H1 (cell line): ENCODE measurements at places on chromosomes 11 and 22. TPM values are rescaled to one million over a fixed set of nuclear protein-coding genes. Genes with fewer than 3 reads are reported as not detected.

GRCh38 chr22:50308986-50309600, 1.6 kb upstream of the PLXNB2 start:
- no peak for DNase-seq

- no peak for DNase-seq
Measured at GRCh38 chr11:17932472-17932871, 80.4 kb downstream of the SERGEF start.

DNA sequence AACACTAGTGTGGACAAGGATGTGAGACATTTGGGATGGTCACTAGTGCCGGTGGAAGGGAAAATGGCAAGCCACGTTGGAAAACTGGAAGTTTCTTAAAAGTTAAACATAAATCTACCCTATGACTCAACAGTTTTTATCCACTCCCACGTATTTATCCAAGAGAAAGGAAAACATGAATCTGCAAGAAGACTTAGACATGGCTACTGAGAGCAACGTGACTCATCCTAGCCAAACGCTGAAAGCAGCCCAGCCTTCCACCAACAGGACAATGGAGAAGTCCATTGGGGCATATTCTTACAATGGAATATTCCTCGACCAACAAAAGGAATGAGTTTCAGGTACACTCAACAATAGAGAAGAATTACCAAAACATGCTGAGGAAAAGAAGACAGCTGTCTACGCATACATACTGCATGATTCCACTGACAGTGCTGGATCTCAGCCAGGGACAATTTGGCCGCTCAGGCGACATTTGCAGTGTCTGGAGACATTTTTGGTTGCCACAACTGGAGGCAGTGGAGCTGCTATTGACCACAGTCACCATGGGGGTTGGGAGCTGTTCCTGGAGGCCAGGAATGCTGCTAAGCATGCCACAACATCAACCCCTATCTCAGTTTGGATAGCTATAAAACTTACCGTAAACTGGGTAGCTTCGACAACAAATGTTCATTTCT, 21.2 kb downstream of the SYT13 start:
- DNase-seq: no peak

DNA sequence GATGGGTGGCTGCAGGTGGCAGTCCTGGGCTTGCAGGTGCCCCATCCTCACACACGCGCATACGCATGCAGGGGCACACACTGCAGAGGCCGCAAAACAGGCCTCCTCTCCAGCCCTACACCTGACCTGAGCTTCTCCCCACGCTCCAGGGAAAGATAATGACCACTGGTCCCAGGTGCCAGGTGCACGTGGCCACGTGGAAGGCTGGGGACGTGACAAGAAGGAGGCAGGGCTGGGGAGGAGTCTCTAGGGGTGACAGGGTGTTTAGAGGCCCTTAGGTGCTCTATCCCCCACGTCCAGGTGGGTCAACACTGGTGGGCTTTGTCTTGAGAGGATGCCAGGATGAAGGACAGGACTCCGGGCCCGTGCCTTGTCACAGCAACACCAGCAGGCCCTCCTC, 23.5 kb upstream of the CPT1A start:
- DNase-seq: no peak

GRCh38 chr22:50014655-50015401, 2.3 kb upstream of the IL17REL start:
- no peak for DNase-seq

Gene BTG4
- total RNA-seq: not detected in 2 replicates

DNA sequence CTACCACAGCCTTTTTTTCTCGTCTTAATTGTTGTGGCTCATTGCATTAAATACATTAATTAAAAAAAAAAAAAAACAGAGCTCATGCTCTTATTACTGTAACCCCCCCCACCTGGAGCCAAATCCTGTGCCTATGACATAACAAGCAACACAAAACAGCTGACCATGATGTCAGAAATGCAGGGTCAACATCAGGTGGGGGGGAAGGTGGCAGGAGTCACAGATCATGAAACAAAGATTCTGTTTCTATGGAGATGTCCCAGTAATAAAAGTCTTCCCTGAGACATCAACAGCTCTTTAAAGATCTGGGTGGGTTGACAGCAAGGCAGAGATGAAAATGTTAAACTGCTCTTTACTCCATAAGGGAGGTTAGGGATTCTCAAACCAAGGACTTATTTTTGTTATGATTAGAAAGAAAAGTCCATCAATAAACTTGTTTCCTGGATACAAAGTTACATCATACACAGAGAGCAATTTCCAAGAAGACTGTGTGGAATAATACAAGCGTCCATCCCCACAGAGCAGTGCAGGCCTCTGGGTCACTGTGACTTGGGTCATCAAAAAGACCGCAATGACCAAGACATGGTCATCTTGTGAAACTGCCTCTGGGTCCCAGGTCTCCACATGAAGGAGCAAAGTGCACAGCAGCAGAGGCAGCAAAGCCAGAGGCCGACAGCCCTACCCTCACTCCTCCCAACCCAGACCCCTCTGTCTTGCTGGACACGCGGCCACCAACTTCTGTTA, 42.7 kb upstream of the CYP2D6 start:
- no peak for DNase-seq

- no peak for DNase-seq
Measured at GRCh38 chr11:68325907-68326220, 13.5 kb downstream of the LRP5 start.

DNA sequence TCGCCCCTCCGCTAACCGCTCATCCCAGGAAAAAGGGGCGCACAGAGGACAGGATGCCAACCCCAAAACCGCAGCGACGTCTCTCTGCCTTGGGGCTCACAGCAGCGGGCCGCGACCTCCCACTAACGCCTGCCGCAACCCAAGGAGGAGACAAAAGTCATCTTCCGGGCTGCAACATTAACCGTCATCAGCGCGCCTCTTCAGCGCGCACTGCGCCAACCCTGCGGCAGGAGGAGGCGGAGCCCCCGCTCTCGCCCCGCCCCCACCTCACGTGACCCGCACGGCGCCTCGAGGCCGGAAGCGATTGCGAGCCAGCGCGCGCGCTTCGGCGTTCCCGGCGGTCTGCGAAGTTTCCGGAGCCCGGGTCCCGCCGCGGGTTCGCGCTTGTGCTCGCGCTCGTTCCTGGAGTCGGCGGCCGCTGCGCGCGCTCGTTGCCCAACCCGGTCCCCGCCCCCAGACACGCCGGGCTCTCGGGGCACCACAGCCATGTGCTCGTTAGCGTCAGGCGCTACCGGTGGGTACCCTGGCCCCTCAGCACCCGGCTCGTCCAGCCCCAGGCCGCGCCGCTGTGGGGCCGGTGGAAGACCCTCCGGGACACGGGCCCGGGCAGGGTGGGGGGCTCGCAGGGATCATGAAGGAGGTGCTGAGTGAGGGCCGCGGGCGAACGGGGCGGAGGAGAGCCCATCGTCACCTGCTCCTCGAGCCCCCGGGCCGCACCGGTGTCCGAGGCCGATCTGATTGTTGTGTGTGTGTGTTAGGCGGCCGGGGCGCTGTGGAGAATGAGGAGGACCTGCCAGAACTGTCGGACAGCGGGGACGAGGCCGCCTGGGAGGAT, at the start of gene PRMT3:
TSS of gene PRMT3 (plus strand) at position 456 of the 835 bp plus-strand sequence. CDS start at position 487, 31 bp downstream.
- peak; percentile 89 for DNase-seq

DNA sequence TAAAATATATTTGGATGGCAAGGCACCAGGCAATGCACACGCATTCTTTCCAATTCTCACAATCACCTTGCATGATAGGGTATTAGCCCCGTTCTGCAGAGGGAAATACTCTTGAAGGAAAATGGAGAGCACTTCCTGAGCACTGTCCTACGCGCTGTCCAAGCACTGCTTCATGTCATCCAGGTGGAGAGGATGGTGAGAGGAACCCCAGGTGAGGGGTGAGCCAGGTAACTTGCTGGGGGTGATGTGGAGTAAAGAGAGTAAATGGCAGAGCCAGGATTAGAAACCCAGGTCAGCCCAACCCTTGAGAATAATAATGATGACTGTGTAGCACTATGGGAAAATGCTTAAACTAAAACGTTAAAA, 711 bp upstream of the PACSIN2 start:
- no peak for DNase-seq

DNA sequence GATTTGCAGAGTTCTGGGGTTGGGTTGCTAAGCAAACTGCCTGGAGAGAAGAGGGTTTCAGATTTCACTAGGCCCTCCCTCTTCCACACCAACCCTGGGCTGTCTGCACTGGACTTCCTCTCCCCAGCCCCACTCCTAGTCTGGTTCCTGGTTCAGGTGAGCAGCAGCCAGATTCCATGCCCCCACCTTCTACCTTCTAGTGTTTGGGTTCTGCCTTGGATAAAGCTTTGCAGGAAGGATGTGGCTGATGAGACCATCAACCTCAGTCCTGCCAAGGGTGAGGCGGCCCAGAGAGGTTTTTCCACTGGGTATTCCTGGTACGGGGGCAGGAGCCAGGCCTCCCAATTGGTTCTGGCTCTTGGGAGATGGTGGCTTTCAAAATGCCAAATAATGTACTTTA, 68.3 kb downstream of the BCR start:
- no peak for DNase-seq

GRCh38 chr11:30568931-30569330, 17.2 kb downstream of the MPPED2 start:
- DNase-seq: no peak

- no peak for DNase-seq
Measured at GRCh38 chr11:12177739-12178338, 67.4 kb downstream of the MICAL2 start.

- DNase-seq: no peak
Measured at GRCh38 chr11:44014968-44015623, 32.7 kb upstream of the ACCSL start.
